ENCODE measurements at places on chromosomes 4 and X.

DNA sequence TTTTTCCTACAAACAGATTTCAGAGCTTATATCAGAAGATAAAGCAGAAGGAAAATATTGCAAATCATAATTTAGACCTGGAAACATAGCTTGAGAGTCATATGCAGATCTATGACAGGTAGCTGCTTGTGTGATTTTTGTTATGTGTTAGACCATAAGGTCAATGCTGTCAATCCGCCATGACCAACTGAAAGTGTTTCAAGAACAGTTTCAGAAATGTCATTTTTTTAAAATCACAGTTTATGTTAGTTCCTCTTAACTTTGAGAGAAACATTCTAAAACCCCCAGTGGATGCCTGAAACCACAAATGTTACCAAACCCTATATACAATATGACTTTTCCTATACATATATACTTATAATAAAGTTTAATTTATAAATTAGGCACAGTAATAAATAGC, 391.3 kb upstream of the FAM241A start:
- DNase-seq = no peak

DNA sequence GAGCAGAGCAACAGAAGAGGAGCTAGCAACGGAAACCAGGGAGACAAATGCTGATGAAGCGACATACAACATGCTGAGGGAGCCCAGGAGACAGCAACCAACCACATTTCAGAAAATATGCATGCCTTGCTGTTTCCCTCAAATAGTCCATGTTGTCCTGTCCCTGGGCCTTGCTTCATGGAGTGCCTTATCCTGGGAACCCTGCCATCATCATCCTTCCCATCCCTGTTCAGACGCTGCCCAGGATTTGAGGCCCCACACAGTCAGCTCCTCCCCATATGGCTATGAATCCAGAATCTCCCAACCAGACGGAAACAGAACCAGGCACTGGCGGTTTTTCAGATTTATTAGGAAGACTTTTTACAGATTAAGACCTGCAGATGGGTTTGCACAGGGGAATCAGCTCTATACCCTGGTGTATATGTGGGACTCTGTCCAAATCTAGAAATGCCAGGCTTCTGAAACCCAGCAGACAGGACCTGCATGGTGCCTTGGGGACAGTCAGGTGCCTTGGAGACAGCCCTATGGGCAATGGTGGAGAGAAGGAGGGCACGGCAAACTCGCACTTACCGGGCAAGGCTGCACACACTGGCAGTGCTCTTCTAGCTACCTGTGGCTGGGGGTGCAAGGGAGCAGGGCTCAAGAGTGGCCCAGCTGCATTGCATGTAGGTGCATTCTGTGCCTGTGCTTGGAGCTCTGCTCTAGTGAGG, 199.7 kb upstream of the MAMLD1 start:
- peak; percentile 18 for DNase-seq

DNA sequence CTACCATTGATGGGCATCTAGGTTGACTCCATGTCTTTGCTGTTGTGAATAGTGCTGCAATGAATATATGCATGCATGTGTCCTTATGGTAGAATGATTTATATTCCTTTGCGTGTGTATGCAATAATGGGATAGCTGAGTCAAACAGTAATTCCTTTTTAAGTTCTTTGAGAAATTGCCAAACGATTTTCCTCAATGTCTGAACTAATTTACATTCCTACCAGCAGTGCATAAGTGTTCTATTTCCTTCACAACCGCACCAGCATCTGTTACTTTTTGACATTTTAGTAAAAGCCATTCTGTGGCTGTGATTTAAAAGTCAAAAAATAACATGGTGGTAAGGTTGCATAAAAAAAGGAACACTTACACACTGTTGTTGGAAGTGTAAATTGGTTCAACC, 103.1 kb upstream of the FAM47B start:
- no peak for DNase-seq

GRCh38 chr4:127446427-127446885, 186.3 kb upstream of the INTU start:
- peak; percentile 4 for DNase-seq

DNA sequence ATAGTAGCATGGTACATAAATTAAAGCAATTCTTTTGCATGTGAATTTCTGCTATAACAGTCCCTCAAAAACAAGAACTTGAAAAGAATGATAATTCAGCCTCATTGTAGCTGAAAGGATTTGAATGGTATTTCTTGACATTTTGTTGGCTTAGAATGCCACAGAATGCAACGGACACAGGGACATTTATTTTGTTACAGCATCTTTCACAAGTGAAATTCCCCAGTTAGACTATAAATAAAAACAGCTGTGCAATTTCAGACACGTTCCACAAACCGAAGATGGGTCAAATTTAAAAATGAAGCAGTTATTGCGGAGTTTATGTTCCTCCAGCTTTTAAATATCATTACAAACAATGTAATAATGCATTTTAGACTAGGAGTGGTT, 82.8 kb upstream of the AMELX start:
- no peak for DNase-seq

DNA sequence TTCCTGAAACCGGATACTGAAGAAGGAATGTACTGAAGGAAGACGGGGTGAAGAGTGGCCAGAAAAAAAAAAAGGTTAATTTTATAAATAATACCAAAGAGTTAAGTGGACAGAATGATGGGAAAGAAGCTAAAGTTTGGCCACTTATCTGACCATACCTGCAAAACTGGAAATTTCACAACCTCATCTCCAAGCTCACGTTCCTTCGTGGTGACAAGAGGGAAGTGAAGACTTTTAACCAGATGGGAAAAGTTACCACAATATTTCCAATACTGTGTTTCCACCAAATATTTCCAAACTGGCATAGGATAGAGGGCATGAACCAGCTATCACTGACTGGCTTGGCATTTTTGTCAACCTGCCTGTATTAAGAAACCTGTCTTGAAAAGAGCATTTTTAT, 56.4 kb downstream of the MAML3 start:
- no peak for DNase-seq

DNA sequence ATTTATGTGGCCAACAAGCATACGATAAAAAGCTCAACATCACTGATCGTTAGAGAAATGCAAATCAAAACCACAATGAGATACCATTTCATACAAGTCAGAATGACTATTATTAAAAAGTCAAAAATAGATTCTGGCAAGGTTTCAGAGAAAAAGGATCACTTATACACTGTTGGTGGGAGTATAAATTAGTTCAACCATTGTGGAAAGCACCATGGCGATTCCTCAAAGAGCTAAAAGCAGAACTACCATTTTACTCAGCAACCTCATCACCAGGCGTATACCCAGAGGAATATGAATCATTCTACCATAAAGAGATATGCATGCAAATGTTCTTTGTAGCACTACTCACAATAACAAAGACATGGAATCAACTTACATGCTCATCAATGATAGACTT, 478.7 kb upstream of the GALNTL6 start:
- no peak for DNase-seq

- no peak for DNase-seq
These were observed 644.7 kb upstream of the BOD1L1 start for GRCh38 chr4:14272206-14272605.

DNA sequence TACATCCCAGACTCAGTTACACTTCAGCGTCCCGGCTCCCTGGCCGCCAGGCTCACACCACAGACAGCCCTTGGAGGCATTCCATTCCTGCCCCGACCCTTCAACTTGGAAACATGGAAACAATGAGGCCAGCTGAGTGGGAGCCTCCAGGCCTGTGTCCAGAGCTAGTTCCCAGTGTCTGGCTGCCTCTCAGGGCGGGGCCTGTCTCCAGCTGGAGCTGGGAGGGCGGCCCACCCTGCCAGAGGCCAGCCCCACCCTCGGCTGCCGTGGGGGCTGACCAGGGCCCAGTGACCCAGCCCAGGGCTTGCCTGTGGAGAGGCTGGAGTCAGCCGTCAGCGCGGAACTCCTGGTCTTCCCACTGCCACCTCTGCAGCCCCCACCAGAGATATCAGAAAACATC, 37.4 kb upstream of the SPON2 start:
- DNase-seq = peak; percentile 92

GRCh38 chr4:125365731-125366130, 51.0 kb downstream of the FAT4 start:
- no peak for DNase-seq

All from AG08395 (cell line).